Right lobe of liver (tissue), 6 donors: ENCODE measurements at places on chromosomes 5 and 9. TPM values are rescaled to one million over a fixed set of nuclear protein-coding genes. Genes with fewer than 3 reads are reported as not detected.

- no peak for DNase-seq
These were observed 18.2 kb downstream of the ATP10B start for GRCh38 chr5:160833806-160834205.

DNA sequence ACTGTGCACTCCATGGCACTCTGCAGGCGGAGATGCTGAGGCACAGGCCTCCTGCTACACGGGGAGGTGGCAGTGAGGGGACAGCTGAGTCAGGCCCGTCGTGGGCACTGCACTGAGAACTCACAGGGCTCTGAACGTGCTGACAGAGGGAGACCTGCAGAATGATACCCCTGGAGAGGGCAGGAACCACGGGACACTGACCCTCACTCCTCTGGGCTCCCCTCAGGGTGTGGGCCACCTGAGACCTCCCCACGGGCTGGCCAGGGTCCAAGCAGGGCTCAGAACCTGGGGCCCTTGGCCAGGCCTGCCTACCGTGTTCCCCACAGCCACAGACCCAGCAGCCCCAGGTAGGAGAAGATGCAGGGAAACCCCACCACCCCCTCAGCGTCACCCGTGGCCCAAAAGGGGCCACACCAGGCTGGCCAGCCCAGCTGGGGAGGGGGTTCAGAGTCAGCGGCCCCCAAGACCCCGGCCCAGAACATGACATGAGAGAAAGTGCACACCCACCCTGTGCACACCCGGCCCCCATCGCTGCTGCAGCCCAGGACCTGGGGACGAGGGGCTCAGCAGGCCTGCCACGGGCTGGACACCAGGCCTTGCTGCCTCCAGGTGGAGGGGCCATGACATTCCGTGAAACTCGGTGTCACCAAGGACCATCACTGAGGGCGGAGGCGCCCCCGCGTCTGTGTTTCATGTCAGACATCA lies 30.9 kb downstream of the GLT6D1 start:
- DNase-seq: no peak

DNA sequence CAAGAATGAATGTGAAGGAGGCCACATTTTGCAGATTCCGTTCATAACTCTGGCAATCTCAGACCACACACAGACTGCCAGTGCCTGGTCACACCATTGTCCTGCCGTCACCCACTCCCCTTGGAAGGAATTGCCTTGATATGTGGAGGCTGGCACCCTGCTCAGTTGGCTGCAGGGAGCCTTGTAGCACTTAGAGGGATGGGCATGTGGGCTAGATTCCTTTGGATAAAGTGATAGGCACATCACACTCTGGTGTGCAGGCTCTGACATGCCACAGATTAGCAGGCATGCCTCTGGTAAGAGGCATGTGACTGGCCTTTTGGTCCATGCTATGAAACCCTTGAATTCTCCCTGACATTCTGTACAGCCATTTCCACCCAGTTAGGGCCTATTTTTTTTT lies 254.6 kb upstream of the PIK3R1 start:
- no peak for DNase-seq

GRCh38 chr9:121772600-121773285 lies 121.3 kb downstream of the DAB2IP start:
- DNase-seq: peak; percentile 97

DNA sequence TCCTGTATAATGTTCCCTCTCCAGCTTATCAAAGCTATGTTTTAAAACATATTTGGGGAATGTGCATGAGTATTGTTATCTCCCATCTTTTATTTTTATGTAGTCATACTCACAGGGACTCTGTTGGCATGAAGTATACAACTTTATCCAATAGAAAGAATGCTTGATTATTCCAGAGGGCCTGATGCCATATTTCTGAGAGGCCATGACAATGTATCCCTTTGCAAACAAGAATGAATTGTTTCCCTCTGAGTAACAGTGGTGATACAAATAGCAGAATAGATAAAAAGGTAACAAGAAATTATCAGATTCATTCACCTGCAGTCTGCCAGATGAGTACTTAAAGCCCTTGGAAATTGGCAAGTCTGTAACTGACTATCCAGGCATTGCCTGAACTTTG lies 125.9 kb downstream of the PLK2 start:
- DNase-seq: no peak

DNA sequence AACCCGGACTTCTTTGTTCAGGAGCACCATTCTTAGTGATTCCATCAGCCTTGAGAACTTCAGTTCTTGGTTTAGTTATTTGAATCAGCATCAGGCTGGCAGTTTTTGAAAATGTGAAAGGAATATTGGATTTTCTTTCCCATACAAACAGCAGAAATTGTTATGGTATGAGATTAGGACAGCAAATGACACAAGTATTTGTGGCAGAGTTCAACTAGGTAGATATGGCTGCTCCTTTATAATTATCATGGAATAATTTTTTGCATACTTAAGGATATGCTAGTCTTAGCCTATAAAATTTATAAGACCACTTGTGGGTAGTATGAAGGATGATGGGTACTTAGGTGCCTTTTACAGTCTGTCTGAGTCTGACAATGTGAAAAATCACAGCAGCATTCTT lies 25.5 kb downstream of the ERAP2 start:
- no peak for DNase-seq

- no peak for DNase-seq
These were observed 4.9 kb upstream of the CARD9 start for GRCh38 chr9:136378170-136379002.

DNA sequence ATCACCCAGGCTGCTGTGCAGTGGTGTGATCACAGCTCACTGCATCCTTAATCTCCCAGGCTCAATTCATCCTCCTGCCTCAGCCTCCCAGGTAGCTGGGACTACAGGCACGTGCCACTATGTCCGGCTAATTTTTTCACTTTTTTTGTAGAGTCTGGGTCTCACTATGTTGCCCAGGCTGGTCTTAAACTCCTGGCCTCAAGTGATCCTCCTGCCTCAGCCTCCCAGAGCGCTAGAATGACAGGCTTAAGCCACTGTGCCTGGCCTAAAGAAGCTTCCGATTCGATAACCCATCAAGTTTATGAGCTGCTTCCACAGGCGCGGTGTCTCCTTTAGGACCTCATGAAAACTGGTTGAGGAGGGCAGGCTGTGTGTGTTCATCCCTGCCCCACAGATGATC lies 16.2 kb downstream of the COL27A1 start:
- DNase-seq: peak; percentile 15

DNA sequence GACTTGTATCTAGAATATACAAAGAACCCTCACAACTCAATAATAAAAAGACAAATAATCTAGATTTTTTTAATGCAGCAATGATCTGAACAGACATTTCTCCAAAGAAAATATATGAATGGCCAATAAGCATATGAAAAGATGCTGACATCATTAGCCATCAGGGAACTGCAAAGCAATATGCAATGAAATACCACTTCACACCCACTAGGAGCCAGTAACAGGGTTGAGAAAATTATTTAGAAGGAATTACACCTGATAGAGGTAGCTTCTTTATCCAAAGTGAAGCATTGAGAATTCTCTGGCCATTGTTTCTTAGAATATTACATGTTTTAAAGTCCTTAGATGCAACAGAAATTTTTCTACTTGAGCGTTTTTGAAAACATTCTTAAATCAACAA lies 316.9 kb downstream of the KCNN2 start:
- DNase-seq: no peak

GRCh38 chr5:59999056-59999455 lies 105.5 kb upstream of the PDE4D start:
- no peak for DNase-seq

DNA sequence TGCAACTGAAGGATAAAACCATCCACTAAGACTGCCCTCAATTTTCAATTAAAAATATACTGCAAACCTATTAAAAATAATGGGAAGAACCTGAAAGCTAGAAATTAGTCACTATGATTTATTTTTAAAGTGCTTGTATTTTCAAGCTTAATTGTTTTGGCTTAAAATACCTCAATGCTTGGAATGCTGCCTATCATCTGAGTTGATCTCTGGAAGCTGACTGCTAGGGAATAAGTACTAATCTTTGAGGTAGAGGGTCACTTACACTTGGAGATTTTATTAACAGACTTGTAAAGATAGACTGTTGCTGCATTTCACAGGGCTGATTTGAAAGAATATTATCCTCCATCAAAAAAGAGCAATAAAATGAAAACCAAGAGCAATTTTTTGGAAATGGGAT lies 6.2 kb downstream of the PCSK1 start:
- no peak for DNase-seq

DNA sequence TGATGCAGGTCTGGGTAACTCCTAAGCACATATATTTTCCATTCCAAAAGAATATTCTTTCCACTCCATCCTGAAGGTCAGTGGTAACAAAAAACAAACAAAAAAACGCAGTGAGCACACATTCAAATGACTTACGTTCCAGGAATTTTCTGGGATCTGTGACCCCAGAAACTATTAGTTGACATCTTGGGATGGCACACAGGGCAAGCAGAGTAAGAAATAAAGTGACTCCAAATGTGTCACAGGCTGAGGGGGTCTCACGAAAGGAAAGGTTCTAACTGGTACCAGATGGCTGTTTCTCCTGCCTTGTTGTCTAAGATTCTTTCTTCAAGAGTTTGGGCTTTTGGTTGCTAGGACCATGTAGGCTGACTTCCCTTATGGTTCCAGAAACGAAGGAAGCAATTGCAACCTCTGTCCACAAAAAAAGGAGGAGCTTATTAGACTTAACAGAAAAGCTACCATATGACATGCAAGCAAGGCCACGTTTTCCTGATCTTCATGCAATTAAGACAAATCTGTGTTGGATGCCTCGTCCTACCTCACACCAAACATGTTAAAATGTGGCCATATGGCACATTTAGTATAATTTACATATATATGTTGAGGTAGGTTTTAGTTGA lies 32.7 kb downstream of the PTGS1 start:
- no peak for DNase-seq

- DNase-seq: no peak
These were observed 294.7 kb upstream of the SLC30A5 start for GRCh38 chr5:68798877-68799843.

- DNase-seq: no peak
These were observed 155.4 kb upstream of the CLINT1 start for GRCh38 chr5:158014372-158014771.

GRCh38 chr5:38790891-38791290 lies 54.9 kb upstream of the OSMR start:
- no peak for DNase-seq

DNA sequence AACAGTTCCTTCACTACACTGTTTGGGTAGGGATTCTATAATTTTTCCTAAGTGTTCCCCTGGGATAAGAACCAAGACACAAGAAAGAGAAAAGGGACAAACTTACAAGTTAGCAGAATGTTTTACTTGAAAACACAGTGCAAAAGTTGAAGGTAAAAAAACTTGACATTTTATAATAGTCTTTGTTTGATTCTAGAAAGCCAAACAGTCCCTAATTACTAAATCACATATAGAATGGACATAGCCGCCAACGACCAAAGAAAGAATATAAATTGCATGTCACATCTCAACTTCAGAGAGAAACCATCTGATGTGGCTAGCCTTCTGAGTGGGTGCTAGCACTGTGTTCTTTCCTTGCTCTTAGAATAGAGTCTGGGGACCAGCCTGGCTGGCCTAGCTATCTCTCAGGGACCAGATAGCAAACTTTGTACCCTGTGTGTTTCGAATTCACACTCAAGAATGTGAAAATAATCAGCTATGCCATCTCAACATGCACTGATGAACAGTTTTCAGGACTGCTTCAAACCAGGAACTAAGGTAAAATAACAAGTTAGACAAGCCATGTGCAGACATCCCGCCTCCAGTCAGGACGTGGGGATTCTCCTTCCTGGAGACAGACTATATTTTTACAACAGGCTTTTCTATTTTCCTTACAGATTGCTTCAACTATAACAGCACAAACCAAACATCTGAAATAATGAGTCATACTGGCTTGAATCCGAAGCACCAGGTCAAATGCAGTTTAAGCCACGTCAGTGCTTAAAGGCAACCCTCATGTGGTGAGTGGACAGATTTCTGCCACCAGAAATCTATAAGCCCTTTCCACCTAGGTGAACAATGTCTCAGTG lies 53.7 kb downstream of the LHFPL2 start:
- DNase-seq: no peak

- DNase-seq: no peak
These were observed 75.0 kb downstream of the HMHB1 start for GRCh38 chr5:143886651-143887638.

- no peak for DNase-seq
These were observed 110.2 kb upstream of the DAPK1 start for GRCh38 chr9:87387351-87388011.

GRCh38 chr9:71990466-71990865 lies 69.9 kb downstream of the C9orf57 start:
- no peak for DNase-seq

Gene SLC6A7
- not detected for total RNA-seq

Gene PAEP
- total RNA-seq: not detected

Gene TAL2
- 0.49 TPM for total RNA-seq

Gene FOXD4L4
- total RNA-seq: not detected

Gene CSF1R
- total RNA-seq: 14.7 TPM

Gene PCDHGA8
- 0.74 TPM for total RNA-seq

Gene ZFP37
- 0.37 TPM for total RNA-seq

Gene SLC36A2
- total RNA-seq: not detected

Gene CLTB
- 65.4 TPM for total RNA-seq

Gene IPO11
- 8.3 TPM for total RNA-seq

Gene CSNK1G3
- total RNA-seq: 17.4 TPM

Gene OR1J2
- total RNA-seq: not detected

Gene C5orf34
- 0.27 TPM for total RNA-seq

Gene WDR38
- total RNA-seq: not detected

Gene ASPN
- total RNA-seq: 13.3 TPM

Gene MLANA
- not detected for total RNA-seq
